ENCODE measurements at places on chromosomes 16 and 17.

DNA sequence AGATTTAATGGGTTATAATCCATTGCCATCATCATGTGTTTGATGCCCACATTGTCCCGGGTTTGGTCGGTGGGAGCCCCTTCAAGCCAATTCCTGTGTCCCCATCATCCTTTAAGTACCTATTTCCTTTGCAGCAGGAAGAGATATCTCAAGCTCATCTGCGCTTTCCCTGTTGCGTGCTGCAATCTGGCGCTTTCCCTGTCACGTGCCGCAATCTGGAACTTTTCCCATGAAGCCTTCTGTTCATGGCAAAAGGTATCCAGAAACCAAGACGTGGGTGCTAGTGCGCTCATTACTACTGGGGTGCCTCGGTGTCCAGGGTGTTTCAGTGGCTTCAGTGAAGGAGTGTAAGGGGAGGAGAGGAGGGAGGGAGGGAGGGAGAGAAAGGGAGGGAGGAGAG, 174.6 kb upstream of the ZNF469 start:
- no peak for DNase-seq

- no peak for DNase-seq
Observed at GRCh38 chr17:39755554-39756379, 18.0 kb downstream of the GRB7 start.

GRCh38 chr16:49504023-49504364, 130.4 kb downstream of the C16orf78 start:
- no peak for DNase-seq

DNA sequence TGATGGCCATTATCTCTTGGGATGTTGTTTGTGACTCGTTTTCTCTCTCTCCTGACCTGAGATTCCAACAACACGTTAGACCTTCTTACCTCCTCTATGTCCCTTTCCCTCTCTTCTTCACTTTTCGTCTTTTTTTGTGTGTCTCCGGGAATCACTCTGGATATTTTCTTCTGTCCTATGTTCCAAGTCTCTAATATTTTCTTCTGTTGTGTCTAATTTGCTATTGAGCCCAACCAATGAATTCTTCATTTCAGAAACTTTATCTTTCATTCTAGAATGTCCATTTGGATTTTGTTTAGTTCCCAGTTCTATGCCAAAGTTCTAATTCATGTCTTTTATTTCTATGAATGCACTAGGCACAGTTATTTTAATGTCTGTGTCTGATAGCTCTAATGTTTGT, 27.1 kb upstream of the PITPNM3 start:
- no peak for DNase-seq

- DNase-seq, result peak; percentile 7
Observed at GRCh38 chr16:84065536-84066132, 23.0 kb upstream of the SLC38A8 start.

GRCh38 chr17:69962436-69962995, 112.5 kb upstream of the KCNJ16 start:
- no peak for DNase-seq

GRCh38 chr17:75010683-75011400, 1.6 kb upstream of the MRPL58 start:
- no peak for DNase-seq

GRCh38 chr16:57007530-57007929, 18.2 kb downstream of the NLRC5 start:
- no peak for DNase-seq

GRCh38 chr17:78679495-78680395, 102.3 kb downstream of the CYTH1 start:
- DNase-seq, result no peak

GRCh38 chr17:31313982-31314781, at the start of gene EVI2B:
EVI2B (minus strand) TSS chr17:31314054; CDS start chr17:31305609, 8,445 bp downstream.
- DNase-seq, result no peak

DNA sequence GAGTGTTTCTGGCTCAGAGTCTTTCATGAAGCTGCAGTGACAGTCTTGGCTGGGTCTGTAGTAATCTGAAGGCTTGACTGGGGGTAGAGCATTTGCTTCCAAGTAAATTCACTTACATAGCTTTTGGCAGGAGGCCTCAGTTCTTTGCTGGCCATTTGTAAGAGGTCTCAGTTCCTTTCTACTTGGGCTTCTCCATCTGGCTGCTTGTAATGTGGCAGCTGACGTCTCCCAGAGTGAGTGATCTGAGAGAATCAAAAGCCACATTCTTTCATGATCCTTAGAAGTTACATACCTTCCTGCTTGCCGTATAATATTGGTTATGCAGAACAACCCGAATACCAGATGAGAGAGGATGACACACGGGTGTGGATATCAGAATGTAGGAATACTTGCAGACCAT, 39.8 kb downstream of the NF1 start:
- DNase-seq, result no peak

- no peak for DNase-seq
Observed at GRCh38 chr17:44010966-44011647, 3.7 kb downstream of the TMEM101 start.

- no peak for DNase-seq
Observed at GRCh38 chr17:51256101-51256500, 3.7 kb downstream of the MBTD1 start.

DNA sequence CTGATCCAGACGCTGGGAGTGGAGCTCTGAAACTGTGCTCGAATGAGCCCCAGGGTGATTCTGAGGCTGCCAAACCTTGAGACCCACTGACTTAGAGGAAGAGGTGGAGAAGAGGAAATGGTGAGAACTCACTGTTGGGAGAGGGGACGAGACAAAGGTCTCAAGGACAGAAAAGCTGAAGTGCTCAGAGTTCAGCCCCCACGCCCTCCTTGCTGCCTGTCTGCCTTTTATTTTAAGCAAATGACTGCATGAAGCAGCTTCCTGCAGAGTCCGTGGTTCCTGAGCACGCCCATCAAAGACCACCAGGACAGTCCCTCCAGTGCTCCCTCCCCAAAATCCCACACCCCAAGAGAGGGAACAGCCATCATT, 20.4 kb downstream of the COTL1 start:
- DNase-seq, result no peak

- DNase-seq, result no peak
Observed at GRCh38 chr16:11307639-11308492, 26.7 kb upstream of the PRM1 start.

DNA sequence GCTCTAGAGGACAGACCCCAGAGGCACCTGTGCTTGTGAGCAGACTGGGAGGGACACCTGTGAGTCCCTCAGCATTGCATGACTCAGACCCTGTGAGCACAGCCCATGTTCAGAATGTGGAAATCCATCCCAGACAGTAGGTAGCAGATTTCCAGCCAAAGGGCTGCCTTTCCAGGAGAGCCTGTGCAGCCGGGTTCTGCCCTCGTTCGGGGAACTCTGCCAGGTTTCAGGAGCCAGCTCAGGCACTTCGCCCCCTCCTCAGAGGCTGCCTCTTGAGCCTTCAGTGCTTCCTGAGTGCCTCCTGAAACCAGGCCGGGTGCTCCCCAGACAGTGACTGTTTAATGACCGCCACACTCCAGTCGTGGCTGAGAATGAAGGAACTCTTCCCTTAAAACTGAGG, 23.3 kb upstream of the SDR42E2 start:
- DNase-seq, result peak; percentile 66

DNA sequence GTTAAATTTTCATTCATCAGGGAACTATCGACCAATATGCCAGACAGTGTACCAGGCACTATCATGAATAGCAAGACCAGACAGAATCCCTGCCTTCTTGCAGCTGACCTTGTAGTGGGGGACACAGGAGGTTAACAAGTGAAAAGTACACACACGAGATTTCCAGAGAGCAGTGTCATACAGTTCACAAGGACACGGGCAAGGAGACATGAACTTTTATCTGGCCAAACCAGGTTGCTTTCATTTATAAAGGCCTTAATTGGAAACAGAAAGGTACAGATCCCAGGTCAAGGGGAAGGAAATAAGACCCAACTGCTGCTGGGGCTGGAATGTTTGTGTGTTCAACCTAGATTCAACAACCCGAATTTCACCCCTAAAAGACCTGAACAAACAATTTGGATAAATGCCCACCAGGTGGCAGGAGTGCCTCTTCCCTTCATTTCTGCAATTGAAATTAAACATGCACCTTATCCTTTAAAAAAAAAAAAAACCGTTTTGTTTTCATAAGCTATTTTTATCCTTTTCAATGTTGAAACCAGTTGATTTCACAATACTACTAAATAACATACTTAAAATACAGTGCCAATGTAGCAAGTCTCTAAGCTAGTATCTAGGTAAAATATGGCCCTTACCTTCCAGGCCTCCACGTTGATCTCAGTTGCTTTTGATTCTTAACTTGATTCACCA, 65.9 kb downstream of the EMP2 start:
- DNase-seq, result peak; percentile 48
